Transverse colon (tissue), 4 donors: ENCODE measurements at places on chromosomes 7 and 10. TPM values are rescaled to one million over a fixed set of nuclear protein-coding genes. Genes with fewer than 3 reads are reported as not detected.

- no peak for DNase-seq
Measured at GRCh38 chr10:71703577-71703976, 16.0 kb downstream of the C10orf105 start.

DNA sequence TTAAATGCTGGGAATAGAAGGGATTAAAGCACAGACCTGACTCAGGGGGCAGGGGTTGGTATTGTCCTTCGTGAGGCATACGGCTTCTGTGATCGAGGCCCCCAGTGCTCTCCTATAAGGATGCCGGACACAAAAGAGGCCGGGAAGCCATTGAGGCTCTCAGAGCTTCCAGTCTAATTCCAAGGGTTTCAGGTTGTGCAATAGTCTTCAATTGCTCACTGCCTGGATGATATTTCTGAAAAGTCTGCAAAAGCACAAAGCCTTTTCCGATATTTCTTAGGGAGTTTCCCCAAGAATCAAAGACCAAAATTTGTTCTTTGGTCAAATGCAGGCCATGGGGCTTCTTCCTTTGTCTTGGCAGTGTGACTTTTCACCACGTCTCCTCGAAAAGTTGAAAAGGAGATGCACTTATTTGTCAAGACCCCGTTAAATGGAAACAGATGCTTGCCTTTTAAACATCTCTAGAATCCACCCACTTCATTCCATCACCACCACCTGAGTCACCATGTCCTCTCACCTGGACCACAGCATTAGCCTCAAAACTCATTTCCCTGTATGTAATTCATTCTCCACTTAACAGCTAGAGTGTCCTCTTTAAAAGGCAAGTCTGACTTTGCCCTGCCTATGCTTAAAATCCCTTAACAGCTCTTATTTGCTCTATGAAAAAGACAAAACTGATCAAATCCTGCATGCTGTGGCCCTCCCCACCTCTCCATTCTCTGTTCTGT lies 134.8 kb upstream of the NAMPT start:
- no peak for DNase-seq

DNA sequence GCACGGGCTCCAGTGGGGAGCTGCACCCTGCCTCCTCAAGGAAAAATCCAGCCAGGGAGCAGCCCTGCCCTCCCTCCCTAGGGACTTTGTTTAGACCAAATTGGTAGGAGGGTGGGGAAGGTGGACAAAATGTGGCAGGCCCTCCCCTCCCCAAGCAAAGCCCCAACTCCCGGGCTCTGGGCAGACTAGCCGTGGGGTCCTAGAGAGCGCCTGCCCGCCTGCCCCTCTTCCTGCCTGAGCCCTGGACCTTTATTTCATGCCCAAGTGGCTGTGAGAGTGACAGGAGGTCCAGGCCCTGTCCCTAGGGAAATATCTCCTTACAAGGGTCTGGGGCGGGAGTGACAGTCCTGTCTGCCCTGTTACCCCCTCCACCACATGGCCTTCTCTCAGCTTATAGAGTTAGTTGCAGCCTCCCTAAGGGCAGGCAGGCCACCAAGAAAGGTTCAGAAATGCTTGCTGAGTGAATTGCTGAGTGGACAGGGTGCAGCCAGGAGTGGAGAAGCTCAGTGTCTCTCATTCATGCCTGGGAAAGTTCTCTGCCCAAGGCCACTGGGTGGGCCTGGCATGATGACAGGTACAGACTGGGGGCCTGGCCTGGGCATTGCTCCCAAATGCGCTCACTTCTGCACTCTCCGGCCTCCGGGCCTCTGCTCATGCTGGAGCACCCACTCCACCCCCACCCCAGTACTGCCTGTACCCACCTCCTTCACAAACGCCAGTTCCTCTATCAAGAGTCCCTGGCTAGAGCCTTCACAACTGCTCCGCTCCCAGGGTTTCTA lies 25.2 kb downstream of the DNAJB12 start:
- no peak for DNase-seq

DNA sequence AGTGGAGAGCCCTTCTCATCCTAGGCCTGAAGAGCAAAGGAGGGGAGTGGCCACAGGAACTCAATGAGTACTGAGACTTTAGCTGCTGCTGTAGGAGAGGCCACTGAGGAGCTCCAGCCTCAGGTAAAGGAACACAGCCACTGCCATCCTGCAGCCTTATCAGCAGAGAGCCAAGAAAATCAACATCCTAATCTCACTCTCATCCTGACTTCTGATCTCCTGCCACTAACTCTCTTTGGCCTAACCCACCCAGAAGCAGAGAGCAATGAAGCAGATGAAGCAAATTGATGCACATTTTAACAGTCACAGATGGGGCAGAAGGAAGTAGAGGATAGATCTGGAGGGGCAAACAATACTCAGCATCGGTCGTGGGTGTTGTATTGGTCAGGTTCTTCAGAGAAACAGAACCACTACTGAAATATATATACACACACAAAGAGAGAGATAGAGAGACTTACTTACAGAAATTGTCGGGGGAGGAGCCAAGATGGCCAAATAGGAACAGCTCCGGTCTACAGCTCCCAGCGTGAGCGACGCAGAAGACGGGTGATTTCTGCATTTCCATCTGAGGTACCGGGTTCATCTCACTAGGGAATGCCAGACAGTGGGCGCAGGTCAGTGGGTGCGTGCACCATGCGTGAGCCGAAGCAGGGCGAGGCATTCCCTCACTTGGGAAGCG lies 297.6 kb downstream of the MTERF1 start:
- no peak for DNase-seq

DNA sequence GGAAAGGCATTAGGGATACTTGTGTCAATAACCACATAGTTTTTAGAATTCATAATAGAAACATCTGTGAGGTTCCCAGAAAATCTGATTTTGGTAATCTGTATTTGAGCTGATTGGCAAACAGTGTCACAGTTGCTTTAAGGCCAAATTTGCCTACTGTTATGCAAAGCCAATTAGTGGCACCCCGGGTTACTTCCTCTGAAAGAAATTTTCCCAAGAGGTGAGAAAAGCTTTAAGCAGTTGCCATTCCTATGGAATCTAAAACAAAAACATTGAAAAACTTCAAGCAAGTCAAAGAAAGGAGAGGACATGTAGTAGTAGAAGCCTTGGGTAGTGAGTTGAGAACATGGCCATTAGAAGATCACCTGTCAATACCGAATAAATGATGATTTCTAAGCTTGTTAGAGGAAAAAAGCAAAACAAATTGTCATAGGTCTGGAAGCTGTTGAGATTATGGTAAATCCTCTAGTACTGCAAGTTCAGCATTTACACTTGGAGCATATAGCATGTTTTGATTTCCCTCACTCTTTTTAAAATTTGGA lies 176.8 kb downstream of the TWIST1 start:
- DNase-seq, result no peak

GRCh38 chr10:44435196-44435595 lies 50.3 kb upstream of the CXCL12 start:
- no peak for DNase-seq

GRCh38 chr7:29861884-29862283 lies 55.6 kb downstream of the WIPF3 start:
- no peak for DNase-seq

The DHTKD1 gene
- total RNA-seq, result 29.5 TPM

The NANOS1 gene
- 0.20 TPM for total RNA-seq
